ENCODE measurements at places on chromosomes 5 and 9.

GRCh38 chr5:33319841-33320240 lies 120.9 kb upstream of the TARS1 start:
- DNase-seq: no peak

- no peak for DNase-seq
Observed at GRCh38 chr5:150440948-150441812, 8.4 kb downstream of the RPS14 start.

GRCh38 chr9:110089681-110090370 lies 118.1 kb downstream of the C9orf152 start:
- DNase-seq: no peak

- DNase-seq: peak; percentile 86
Observed at GRCh38 chr5:78648359-78649210, at the start of gene LHFPL2. LHFPL2 (minus strand) TSS chr5:78648772; CDS start chr5:78510213, 138,559 bp downstream.

DNA sequence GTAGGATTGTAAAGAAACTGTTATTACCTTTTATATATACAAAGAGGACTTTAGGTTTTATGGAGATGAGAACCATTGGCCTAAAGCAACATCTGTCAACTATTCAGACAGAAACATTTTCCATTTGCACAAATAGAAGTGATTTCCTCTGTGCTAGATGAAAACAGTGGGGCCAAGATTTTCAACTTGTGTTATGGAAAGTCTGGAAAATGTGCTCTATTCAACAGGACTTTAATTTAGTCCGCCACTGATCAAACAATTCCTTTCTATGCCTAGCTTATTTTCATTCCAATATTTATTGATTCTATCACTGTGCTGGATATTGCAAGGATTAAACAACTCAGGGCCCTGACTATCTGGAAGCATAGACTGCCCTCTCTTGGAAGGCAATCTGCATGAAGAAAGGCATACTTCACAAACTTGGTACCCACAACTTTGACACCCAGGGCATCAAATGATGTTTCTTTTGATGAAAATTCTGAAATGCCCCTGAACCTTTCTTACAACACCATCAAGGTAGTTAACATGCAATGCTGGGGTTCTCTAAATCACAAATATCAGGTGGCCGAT lies 126.6 kb upstream of the HMHB1 start:
- DNase-seq: no peak

- DNase-seq: no peak
Observed at GRCh38 chr5:163478126-163478981, 17.9 kb downstream of the HMMR start.

GRCh38 chr9:89477384-89477783 lies 20.5 kb downstream of the SEMA4D start:
- DNase-seq: no peak

- peak; percentile 56 for DNase-seq
Observed at GRCh38 chr5:33888587-33888986, 3.2 kb downstream of the ADAMTS12 start.

DNA sequence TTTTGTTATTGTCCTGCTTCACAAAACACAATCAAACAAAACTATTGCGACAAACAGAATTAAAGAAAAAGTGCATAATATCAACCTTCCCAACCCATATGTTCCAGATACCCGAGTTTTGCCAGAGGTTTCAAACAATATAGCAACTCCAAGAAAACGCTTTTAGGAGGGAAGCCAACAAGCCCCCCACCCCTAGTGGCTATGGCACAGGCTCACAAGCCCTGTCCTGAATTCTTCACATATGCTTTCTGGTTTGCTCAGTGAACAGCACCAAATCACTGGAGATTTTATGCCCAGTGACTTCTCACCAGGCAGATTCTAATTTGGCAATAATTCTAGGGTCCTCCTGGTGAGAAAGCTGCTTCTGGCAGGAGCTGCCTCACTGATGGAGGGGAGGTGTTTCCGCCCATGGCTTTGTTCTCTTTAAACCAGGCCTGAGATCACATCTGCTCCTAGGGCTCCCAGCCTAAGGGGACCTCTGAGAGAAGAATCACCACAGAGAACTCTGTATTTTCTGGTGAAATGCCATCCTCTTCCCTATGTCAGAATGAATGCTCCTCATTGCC lies 1982.4 kb downstream of the EFNA5 start:
- DNase-seq: no peak

DNA sequence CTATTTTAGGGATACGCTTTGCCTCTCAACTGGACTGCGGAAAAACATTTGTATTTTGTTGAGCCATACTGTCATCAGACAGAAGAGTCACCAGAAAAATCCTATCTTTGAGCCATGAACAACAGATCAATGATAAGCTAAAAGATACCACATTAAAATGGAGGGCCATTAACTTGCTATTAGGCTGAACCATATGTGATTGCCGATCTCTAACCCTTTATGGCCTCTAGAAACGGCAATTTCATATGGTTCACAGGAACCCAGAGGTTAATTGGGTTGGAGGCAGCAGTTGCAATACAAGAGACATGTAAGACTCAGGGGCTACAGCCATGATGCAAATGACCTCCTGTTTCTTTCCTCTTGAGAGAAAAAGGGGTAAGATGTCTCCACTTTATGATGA lies 69.8 kb downstream of the MYO10 start:
- no peak for DNase-seq

DNA sequence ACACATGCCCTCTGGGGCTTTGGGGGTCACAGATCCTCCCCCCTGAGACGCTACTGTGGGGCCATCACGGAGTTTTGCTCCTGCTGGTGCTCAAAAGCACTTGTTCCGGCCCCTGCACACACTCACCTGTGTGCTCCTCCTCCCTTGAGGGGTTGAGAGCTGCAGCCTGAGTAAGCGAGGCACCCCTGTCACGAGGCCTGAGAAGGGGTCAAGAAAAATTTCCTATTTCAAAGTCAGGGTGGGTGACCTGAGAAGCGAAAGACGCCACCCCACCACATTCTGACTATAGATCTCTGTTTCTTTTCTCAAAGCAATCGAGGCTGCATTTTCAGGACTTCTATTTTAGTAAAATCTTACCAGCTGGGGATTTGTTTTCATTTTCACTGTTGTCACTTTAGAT lies 138.5 kb downstream of the DCP2 start:
- DNase-seq: no peak

- DNase-seq: no peak
Observed at GRCh38 chr5:132525299-132525724, 18.0 kb downstream of the IL5 start.

DNA sequence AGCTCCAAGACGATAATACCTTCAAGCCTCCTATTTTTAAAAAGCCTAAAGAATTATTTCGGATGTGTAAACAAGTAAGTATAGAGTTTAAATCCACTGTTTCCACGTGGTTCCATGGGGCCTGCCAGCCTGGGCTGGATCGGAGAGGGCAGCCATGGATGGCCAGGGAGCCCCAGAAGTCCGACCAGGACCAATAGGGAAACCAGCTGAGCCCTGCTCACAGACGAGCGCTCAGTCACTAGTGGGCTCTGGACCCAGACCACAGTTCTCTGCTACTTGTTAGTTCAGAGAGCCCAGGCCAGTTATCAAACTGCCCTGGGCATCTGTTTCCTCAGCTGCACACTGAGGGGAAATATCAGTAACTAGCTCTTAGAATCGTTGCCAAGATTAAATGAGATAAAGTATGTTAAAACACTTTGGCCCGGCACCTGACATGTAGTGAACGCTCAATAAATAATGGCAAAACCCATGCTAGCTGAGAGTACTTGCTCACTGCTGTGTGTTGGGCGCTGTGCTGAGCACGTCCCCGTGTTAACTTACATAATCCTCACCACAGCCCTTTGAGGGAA lies 124.8 kb downstream of the RGS3 start:
- no peak for DNase-seq

GRCh38 chr5:58330781-58331180 lies 129.1 kb downstream of the PLK2 start:
- no peak for DNase-seq

DNA sequence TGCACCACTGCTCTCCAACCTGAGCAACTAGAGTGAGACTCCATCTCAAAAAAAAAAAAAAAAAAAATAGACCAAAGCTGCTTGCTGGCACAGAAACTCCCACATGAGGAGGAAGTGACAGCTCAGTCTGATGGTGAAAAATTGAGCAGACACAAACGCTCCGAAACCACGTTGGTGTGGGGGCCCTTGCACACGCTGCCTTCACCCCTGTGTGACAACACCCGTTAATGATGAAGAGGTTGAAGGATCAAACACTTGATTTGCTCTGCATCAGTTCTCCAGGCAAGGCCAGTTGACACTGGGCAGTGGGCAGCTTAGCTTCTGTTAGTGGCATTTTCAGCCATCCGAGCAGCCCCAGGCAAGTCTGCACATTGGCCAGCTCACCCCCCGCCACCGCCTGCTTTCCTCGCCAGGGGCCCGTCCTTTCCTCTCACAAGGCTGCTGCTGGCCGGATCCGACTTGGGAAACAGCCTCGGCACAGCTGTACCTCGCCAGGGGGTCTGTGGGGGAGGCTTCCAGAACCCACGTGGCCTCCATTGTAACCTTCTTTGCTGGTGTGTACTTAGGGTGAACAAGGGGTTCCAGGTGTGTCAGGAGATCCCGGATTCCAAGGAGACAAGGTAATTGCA lies 79.8 kb downstream of the COL27A1 start:
- DNase-seq: no peak

- no peak for DNase-seq
Observed at GRCh38 chr5:50963971-50964745, 297.7 kb downstream of the PARP8 start.

GRCh38 chr9:33620738-33621439 lies 96.8 kb downstream of the ANKRD18B start:
- peak; percentile 39 for DNase-seq

DNA sequence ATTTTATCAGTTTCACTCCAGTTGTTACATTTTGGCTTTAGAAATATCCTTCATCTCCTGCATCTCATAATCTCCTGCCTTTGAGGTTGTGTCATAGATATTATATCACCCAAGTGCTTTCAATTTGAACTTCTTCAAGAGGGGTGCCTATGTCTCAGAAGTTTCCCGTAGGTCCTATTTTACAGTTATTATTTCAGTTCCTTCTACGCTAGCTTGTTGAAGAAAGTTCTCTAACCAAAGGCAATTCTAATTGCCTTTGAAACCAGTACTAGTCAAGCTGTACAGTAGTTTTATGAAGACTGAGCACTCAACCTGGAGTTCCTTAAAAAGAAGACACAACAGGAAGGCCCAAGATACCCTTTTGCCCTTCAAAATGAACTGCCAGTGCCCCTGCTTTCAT lies 116.4 kb downstream of the ZCCHC7 start:
- DNase-seq: no peak

GRCh38 chr5:17808566-17808965 lies 174.3 kb downstream of the TAF11L14 start:
- no peak for DNase-seq

Data from AG08396 (cell line).